ENCODE measurements at places on chromosomes 1 and 21.

GRCh38 chr1:15932612-15933011 is 43.3 kb downstream of the ZBTB17 start:
- DNase-seq = no peak

DNA sequence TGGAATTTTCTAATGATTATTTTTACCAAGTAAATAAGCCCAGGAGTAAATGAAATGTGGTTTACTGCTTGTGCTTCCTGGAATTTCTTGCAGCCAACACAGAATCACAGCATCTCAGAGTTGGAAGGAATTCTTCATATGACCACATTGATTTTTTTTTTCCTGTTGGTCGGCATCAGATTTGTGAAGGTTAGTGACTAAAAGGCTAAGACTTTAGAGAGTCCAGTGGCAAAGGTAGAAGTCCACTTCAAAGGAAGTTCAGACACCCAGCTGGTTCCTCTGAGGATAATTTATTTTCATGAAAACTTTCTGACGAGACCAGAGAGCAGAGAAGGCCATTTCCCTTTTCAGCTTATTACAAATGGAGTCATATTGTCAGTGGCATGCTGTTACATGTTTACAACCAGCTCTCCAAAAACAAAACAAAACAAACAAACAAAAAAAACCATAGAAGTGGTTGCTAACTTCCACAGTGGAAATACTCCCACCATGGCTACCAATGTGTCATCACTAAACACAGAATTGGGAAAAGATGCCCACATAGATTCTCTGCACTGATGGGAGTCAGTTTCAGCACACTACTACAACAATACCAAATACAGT is 77.2 kb upstream of the CDC42BPA start:
- DNase-seq = no peak

DNA sequence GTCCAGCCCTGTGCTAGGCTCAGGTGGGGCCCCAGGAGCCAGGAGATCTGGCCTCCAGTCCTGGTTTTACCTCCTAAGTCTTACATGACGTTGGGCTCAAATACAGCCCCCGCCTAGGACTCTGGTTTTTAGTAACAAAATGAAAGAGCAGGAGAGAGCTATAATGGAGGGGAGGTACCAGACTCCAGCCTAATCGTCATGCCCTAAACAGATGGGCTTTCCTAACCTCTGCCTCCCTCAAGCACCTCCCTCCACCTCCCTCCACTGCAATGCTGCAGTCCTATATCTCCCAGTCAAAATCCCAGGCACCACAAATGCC is 28.6 kb downstream of the TTC39A start:
- DNase-seq = no peak

GRCh38 chr1:66003690-66004089 is 211.0 kb downstream of the PDE4B start:
- DNase-seq = no peak

GRCh38 chr1:2438641-2439040 is 26.3 kb upstream of the PEX10 start:
- DNase-seq = no peak

DNA sequence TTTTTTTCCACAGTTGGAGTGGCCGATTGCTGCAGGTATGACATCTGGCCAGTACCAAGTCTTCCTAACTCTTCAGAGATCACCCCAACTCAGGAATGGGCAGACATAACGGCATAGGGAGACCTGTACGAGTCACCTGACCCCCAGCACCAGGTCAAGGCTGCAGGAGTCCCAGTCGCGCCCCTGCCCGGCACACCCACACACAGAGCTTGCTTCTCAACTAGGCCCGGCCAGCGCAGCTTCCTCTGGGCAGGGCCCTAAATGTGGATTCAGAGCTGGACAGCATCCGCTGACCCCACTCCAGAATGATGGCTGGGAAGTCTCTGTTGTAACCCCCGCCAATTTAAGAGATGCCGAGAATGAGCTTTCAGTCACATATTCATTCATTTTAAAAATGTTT is 58.8 kb upstream of the CLDN14 start:
- DNase-seq = no peak

- DNase-seq = no peak
Measured at GRCh38 chr1:206808615-206809014, 36.3 kb upstream of the IL10 start.

All from activated naive CD8-positive, alpha-beta T cell treated with anti-CD3 and anti-CD28 coated beads, Interleukin-2, amount 50 U/mL, for 16 hours (primary cell).